ELF-1 (cell line): ENCODE measurements at places on chromosomes 5 and 9.

GRCh38 chr5:74326571-74327338 lies 313.8 kb downstream of the ENC1 start:
- DNase-seq = peak; percentile 66

DNA sequence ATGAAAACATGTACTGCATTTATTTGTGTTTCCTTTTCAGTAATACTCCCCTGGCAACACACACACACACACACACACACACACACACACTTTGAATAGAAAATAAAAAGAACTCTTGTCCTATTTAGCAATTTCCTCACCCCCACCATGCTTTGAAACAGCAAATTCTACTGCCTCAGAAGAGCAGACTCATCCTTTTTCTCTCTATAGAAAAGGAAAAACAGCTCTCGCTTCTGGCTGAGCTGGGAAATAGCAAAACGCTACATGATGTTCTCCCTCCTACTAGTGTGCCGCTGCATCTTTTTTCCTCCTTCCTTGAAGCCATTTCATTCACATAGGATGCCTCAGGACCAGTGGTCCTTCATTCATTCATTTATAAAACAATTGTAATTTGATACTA lies 453.6 kb downstream of the CSNK1G3 start:
- DNase-seq = no peak

DNA sequence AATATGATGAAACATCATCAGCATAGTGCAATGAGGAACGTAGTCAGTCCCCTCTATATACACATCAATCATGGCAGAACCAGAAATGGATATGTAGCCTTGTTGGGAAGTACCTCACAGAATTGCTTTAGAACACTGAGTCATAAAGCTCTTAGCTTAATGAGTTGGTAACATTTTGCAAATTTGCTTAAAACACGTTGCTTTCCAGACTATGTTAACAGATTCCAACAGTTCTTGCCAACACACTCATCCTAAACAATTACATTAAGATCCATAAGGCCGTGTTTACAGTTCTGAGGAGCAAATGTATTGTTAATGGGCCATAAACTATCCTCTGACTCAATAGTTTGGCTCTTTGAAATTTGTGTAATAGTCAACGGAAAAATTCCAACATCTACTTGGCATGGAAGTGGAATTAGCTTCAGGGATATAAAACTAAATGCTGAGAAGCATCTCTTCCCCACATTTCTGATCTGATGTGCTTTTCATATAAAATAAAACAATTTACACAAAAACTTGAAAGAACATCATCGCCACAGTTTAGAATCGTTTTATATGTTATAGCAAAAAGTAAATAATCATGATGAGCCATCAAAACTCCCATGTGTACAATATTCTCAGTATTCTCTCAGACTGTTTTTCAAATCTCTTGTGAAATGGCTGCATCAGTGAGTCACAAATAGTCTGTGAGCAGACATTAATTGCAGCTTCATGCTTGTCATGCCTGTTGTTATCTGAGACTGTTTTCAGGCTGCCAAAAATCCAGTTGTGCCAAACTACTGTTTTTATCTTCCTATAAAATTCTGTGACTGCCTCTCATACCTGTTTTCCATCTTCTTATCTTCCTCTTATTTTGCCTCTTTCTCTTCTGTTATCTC lies 291.9 kb downstream of the COX7C start:
- DNase-seq = no peak

DNA sequence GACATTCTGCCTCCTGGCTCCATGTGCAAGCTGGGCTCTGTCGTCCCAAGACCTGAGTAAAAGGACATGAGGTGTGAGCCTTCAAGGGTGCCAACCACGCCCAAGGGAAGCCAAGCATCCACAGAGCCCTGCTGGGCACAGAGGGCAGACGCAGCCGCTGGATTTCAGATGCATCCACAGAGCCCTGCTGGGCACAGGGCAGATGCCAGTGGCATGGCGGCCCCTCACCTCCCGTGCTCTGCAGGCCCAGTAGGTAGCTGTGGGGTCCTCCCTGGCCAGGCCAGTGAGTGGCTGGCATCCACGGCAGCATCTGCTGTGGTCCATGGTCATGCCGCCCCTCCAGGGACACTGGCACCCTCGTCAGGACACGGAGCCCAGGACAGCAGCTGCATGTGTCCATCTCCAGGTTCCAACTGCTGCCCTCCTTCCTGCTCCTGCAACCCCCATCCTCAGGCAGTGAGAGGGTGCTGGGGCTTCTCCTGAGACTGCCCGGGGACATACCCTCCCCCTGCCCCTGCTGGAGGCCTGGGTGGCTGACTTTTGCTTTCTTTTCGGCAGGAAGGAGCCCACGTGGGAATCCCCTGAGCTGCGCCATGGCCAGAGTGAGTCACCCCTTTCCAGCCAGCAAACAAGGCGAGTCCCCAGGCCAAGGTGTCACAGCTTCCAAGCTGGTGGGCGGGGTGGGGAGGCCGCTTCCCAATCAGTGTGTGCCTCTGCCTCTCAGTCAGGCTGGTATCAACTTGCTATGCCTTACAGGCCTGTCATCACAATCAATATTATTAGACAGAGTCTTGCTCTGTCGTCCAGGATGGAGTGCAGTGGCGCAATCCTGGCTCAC lies 4.0 kb upstream of the TRAF2 start:
- peak; percentile 75 for DNase-seq

- no peak for DNase-seq
These were observed 184.4 kb downstream of the ISL1 start for GRCh38 chr5:51567636-51568035.

DNA sequence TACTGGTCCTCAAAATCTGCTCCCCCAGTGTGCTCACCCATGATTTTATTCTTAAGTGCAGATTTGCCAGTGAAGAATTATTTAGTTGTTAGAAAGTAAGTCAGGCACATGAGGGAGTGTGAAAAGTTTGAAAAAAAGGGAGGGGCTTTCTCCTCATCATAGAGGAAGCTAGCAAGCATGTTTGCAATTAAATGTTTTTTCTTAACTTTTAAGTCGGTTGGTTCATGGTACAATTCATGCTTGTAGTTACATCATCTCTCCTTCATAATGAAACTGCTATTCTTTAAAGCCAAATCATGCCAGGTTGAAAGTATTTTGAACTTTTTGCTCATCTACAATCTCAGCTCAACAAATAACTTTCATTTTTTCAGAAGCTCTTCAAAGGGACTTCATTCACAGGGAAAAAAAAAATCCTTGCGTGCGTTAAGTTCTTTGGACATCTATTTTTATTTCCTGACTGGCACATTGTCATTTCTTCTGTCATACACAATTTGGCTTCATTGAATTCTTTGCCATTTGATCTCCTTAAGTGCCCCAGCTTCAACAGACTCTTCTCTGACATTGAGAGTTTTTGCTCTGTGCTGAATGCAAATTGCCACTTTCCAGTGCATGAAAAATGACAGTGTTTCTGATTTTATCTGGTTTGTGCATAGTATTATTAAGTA lies 456.9 kb downstream of the TMEM232 start:
- DNase-seq = no peak

DNA sequence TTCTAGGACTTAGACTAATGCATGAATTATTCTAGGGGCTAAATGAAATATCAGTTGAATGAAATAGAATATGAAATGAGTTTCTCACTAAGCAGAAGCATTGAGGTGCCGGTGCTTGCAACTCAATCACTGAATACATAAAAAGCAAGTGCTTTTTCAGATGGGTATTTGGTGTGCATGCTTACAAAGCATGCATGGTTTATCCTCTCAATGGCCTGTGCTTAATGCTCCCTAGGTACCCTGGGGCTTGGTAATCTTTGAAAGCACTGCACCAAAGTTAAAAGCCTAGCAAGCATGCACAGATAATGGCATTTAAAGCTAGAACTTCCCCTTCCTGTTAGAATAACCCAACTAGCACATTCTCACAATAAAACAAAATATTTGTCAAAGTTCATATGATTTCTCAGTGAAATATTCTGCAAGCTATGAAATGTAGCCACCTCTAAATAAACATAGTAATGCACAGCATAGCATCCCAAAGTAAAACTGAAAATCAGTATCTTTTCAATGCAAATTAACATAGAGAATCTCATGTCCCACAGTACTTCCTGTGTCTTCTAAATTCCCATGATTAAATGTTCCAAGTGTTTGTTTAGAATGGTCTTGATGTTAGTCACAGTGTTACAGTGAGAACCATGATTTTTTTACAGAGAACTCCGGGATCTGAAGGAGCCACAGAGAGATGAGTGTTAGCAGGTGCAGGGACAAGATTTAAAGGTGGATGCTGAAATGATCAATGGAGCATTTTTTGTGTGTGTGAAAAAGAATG lies 143.4 kb upstream of the CDH6 start:
- no peak for DNase-seq

- DNase-seq = peak; percentile 97
These were observed 436.5 kb upstream of the SLC30A5 start for GRCh38 chr5:68657055-68657961.

DNA sequence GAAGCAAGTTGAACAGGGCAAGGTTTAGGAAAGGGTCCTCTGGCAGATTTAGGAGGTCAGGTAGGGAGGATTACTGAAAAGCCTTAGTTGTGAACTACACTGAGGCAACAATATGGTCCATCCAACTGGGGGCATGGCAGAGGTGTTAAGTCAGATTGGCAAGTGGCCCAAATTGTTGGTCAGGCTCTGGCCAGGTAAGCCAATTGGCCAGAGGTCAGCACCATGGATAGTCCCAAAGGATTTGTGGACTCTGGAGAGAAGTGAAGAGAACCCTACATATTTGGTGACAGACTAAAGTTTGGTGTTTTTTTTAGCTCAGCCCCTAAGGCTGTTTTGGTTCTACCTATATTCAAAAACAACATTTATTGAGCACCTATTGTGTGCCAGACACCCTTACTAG lies 39.1 kb upstream of the RASGRF2 start:
- peak; percentile 23 for DNase-seq
